ENCODE measurements at places on chromosomes 11 and 22.

DNA sequence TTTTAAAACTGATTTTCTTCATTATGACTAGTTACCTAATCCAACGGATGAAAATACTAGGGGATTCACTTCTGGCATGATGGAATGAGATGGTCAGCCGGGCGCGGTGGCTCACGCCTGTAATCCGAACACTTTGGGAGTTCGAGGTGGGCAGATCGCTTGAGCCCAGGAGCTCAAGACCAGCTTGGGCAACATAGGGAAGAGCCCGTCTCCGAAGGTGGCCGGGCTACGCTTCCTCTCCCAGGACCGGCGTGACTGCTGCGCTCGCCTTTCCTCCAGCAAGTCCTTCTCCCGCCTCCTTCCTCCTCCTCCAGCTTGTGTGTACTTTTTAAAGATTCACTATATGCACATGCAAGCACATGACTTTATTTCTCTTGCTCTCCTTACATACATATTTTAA is 505.4 kb upstream of the CCDC90B start:
- no peak for DNase-seq

GRCh38 chr11:22508665-22509064 is 117.0 kb downstream of the FANCF start:
- DNase-seq, result no peak

- no peak for DNase-seq
Measured at GRCh38 chr11:105910095-105910715, 111.8 kb downstream of the MSANTD4 start.

DNA sequence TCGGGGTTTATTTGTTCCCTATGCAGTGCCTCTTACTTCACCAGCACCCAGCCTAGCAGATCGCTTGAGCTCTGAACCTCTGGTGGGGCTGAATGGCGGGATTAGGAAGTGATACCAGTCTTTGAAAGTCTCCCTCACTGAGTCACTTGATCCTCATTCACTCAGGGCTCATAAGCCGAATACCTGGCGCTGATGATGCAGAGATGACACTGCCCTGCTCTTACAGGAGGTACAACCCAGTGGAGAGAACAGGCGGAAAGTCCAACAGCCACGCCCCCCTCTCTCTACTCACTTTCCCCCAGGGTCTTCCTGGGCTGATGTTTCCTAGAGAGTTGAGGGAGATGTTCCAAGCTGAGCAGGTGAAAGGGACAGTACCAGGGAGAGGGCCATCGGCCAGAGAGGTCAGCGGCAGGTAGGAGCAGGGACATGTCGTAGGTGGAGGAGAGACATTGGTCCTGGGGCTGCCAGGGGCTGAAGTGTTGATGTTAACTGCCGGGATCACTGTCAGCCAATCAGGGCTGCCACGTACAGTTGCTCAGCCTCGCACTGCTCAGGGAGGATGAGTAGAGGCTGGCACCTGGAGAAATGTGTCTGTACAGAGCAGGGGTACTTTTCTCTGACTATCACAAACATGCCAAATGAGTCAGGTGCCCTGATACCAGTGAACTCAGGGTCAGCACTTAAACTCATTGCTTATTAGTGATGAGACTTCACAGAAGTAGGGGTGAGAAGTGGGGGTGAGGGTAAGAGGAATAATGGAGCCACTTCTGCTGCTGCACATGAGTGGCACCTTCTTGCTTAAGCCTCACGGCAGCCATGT is 9.9 kb upstream of the APOBEC3A start:
- no peak for DNase-seq

DNA sequence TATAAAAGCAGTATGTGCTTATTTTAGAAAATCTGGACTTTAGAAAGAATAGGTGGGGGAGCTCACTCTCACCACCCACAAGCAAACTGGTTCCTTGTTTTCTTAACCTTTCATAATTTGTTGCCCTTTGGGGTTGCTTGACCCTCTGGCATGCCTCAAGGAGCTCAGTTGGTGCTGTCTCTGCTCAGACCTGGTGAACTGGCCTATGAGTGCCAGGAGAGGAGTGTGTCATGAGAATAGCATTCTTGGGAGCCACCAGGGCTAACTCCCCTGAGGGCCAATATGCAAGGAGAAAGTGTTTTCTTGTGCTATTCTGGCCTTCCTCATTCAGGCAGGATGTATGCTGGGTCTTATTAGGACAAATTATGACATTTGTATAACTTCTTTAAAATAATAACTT is 21.0 kb upstream of the AMOTL1 start:
- no peak for DNase-seq

GRCh38 chr11:17637901-17638300 is 81.5 kb upstream of the MYOD1 start:
- no peak for DNase-seq

DNA sequence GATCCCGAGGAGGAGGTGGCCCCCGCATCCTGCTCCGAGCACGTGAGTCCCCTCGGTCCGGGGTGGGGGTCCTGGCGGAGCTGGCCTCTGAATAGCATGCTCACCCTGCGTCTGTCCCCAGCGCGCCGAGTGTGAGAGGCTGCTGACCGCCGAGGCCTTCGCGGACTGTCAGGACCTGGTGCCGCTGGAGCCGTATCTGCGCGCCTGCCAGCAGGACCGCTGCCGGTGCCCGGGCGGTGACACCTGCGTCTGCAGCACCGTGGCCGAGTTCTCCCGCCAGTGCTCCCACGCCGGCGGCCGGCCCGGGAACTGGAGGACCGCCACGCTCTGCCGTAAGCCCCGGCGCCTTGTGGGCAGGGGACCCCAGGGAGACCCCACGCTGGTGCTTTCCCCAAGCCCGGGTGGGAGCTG is 3.5 kb downstream of the MUC2 start:
- peak; percentile 30 for DNase-seq

DNA sequence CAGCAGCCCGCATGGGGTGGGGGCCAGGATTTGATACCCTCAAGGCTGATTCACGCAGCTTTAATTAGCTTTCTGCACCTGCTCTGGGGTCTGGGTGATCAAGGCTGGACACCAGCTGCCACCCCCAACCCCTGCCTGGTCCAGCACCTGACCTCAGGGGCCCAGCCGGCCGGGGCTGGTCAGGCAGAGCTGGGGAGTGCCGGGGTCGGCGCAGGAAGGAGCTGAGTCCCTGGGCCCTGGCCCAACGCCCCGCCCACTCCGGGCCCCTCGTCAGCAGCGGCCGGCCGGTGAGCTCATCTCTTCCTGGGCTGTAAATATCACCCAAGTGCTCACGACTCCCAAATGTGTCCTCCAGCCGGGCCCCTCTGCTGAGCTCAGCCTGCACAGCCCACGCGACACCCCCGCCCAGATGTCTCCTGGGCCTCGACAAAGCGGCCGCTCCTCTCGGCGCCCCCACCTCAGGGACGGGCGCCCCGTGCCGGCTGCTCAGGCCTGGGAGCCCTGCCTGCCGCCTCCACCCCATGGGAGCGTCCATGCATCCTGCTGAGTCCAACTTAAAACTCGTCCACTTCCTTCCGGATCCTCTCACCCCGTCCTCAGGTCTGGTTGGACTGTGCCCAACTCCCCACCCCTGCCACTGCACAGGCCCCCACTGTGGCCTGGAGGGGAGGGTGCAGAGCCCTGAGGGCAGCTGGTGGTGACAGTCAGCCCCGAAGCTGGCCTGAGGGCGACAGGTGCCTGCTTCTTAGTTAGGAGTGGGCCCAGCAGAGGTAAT is 29.0 kb downstream of the RTN4R start:
- peak; percentile 62 for DNase-seq

DNA sequence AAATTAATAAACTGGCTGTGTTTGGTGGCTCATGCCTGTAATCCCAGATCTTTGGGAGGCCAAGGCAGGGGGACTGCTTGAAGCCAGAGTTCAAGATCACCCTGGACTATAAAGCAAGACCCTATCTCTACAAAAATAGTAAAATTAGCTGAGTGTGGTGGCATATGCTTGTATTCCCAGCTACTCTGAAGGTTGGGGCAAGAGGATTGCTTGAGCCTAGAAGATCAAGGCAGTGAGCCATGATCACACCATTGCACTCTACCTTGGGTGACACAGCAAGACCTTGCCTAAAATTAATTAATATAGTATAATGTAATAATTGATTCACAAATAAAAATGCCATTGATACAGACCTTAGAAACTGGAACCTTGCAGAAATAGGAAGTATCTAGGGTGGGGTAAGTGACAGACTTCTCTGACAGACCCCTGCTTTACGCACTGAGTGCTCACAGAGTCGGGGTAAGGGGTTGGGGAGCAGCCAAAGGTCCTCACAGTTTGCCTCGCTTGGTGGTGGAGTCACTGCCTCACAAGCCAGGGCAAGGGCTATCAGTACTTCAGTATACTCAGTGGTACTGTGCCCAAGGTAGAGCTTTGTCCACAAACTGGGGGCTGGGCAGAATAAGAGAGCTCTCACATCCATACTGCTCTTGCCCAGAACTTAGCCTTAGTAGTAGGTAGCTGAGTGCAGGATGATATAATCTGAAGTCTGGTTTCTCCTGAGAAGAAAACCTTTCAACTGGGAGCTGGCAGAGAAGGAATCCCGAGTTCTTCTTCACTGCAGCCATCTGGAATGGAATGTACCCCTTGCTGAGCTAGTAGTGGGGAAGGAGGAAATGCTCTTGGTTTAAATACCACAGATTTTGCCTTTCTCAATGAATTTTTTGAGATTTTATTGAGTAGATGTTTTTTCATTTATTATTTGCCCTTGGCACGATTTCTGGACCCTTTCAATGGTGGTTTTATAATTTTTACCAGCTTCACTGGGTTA is 65.5 kb downstream of the EMSY start:
- no peak for DNase-seq

GRCh38 chr11:117427356-117427874 is 99.8 kb downstream of the CEP164 start:
- no peak for DNase-seq

DNA sequence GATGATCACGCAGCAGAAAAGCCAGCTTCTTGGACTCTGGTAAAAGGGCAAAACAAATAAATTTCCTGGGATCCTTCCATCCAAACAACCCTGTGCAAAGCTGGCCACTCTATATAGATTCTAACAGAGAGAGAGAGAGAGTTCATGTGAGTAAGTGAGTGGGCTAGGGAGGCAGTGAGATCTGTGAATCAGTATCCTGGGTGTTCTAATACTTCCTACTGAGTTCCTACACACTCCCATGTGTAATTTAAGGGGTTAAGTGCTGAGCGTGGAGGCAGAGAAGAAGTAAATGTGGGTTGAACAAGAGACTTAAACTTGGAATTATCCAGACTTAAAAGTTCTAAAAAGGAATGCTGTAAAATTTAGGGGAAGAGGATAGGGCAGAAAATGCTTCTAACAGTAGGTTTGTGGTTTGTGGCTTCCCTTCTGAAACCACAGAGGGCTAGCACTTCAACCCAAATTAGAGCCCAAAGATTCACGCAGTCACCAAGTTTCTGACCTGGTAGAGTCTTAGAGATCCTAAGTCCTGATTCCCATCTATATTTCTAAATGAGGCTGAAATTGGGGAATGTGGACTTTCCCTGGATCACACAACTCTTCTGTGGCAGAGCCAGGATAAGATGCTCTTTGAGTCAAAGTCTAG is 413.9 kb downstream of the TENM4 start:
- DNase-seq, result no peak

DNA sequence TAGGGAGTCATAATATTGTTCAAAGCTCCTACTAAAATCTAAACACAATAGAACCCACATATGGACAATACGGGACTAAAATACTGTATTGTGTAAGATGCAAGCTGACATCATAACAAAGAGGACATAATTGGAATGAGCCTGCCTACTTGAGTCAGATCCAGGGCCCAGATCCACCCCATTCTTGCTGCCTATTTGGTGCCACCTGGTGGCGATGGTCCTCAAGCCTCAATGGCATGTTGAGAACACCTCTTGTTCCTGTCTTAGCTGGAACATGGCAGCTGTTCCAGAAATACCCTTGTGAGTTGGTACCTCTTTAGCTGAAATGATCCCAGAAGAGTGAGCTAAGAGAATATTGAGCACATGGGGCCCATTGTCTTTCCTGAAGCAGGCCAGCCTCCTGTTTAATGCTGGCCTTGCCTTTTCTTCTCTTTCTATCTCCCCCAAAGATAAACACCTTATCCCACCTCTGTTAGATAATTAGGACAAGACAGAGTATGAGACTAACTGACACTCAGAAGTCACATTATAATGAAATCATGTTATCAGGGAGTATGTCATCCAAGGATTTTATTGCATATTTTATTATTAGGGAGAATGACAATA is 680.9 kb upstream of the ANO5 start:
- DNase-seq, result peak; percentile 23

- no peak for DNase-seq
Measured at GRCh38 chr22:29926057-29926456, 43.1 kb downstream of the MTMR3 start.

DNA sequence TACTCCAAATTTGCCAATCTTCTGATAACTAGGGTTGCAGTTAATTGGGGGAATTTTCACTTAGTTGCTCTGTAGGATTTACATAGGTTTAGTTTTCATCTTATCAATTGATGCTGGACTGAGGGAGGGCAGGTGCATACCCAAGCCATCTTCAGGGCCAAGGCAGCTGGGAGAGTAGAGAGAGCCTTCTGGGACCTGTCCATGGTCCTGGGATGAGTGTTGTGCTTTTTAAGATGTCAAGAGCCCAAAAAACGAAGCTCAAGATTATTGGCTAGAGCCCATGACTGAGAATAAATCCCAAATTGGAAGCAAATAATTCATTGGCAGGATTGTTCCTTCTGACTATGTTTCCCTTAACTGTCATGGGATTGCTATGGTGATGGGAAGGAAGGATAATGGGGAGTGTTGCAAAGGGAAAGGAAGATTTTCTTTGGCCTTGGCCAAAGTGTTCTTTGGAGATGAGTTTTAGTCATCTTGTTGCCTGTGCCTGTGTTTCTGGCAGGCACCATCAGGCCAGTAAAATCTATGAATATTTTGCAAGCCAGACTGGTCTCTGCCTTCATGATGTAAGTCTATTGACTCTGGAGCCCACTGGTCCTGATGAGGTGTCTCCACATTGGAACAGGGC is 4.5 kb downstream of the SLC22A6 start:
- no peak for DNase-seq

GRCh38 chr11:88454881-88455280 is 117.3 kb upstream of the CTSC start:
- no peak for DNase-seq

- no peak for DNase-seq
Measured at GRCh38 chr11:120205596-120206161, 5.2 kb upstream of the OAF start.

DNA sequence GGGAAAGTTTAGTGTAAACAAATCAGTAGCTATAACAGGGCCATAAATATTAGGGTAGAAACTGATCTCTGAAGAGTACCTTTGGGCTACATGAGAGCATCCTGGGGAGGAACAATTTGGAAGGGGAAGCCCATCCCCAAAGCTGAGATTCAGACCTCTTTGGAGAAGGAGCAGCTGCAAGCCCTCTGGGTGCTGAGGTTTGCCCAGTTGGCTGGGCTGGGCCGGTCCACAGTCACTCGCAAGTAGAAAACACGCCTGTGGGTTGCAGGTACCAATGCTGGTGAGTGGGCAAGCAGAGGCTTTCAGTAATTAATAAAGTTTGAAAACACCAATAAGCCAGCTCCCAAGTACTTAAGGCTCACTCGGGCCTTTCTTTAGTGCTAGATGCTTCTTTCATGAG is 124.5 kb downstream of the ARHGAP8 start:
- DNase-seq, result no peak

DNA sequence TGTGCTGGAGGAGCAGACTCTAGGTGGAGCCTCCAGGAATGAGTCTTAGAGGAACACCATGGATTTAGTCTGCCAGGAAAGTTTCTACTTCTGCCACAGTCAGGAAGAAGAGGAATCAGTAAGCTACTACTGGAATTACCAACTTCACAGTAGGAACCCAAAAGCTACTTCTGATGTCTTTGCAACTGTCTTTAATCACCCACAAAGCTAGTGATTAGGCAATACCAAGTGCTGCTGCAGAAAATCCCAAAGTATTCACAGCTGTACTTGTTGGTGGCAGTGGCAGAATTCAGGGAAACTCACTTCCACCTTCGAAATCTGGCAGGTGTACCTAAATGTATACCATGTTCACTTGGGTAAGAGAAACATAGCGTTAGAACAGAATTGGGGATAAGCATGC is 264.5 kb upstream of the SORL1-AS1 start:
- no peak for DNase-seq

All from activated naive CD8-positive, alpha-beta T cell treated with anti-CD3 and anti-CD28 coated beads, Interleukin-2, amount 10 ng/mL, durations not matched to agents 7 days and 5 days (primary cell).